ENCODE measurements at places on chromosomes 7 and 10. TPM values are rescaled to one million over a fixed set of nuclear protein-coding genes. Genes with fewer than 3 reads are reported as not detected.
A peak's percentile ranks its signal among the peaks of the same experiment; 100 is the strongest.

DNA sequence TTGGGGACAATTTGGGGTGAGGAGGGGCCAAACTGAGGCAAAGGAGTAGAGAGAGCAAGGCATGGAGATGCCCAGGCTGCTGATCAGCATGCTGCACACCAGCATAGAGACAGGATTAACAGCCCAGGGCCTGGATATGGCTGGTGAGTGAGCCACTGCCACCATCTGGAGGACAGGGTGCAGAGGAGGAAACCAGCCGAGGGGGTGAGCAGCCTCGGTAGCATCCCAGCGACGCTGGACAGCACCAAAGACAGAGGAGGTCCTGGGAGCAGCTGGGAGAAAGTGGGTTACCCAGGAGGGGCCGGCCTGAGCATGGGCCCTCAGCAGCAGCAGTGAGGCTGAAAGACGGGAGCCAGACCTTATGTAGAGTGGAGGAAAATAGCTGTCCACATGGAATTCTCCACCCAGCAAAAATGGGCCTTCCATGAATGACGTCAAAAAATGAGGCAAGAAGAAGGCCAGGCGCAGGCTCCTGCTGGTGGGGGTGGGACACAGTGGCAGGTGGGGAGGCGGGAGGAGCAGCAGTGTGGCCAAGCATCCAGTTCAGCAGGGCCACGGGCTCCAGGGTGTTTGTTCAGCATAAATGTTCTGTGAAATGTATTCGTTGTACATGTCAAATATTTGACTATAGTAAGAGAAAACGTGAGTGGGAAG is 16.7 kb downstream of the RET start:
- no peak for DNase-seq
- H3K27ac ChIP-seq: no peak overlapping the region
- H3K36me3 ChIP-seq: no peaks in the 10 kb centered on the region
- H3K4me3 ChIP-seq: no peak overlapping the region

- no peak for DNase-seq
- no peaks in the 10 kb centered on the region for H3K36me3 ChIP-seq
- H3K4me3 ChIP-seq: no peak overlapping the region
Measured at GRCh38 chr10:19688344-19688743, 127.9 kb upstream of the PLXDC2 start.

DNA sequence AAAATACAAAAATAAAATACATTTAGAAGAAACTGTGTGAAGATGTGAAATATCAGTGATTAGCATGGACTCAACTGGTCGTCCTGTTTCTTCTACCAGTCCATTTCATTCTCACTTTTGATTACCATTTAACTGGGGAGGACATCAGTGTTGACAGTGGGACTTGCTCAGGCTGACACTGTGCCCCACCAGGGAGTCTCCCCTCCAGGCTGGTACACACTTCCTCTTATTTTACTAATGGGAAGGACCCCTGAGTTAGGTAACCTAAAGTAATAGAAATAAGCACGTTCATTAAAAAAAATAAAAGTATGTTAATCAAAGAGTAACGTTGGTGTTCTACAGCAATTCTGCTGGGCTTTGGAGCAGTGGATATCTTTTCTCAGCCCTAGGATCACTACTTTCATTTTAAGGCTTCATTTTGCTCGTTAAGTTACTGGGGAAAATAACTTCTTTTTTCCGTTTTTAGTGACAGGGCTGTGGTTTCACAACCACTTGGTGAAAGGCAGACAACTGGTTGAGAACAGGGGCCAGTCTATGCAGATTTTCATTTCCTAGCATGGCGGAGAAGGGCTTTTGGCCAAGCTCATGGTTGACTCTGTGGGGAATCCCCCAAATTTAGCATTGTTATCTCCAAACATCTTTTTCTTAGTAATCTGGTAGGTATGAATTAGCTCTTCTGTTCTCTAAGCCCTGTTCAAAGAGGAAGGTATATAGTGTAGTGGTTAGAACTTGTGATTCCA is 2.1 kb downstream of the SNX10 start:
- peak overlapping the region; percentile 52 for H3K4me3 ChIP-seq
- H3K27ac ChIP-seq: peak overlapping the region; percentile 29
- no peaks in the 10 kb centered on the region for H3K27me3 ChIP-seq
- peak; percentile 79 for DNase-seq

DNA sequence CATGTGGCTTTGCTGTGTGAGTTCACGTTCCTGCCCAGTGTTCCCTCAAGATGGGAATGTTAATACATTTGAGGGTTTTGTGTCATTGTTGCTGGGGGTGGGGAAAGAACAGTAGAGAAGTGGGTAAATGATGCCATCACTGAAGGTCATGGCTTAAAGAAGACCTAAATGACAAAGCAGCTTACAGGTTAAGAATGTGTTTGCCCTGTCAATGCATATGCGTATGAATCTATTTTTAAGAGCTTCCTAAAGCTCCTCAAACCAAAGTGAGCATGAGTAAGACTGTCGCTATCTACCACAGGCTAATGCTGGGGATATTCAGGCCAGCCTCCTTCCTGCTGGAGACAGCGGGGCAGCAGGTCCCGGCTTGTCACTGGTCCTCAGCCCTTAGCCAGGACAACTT is 162.9 kb downstream of the CREB5 start:
- no peak overlapping the region for H3K4me3 ChIP-seq
- no peak overlapping the region for H3K27ac ChIP-seq
- H3K36me3 ChIP-seq: no peaks in the 10 kb centered on the region

- DNase-seq: no peak
- no peak overlapping the region for H3K4me3 ChIP-seq
- no peak overlapping the region for H3K27ac ChIP-seq
- H3K4me1 ChIP-seq: no peaks in the 10 kb centered on the region
Measured at GRCh38 chr10:15588151-15588550, 131.6 kb downstream of the ITGA8 start.

PNLIPRP2 gene
- not detected for total RNA-seq

DNA sequence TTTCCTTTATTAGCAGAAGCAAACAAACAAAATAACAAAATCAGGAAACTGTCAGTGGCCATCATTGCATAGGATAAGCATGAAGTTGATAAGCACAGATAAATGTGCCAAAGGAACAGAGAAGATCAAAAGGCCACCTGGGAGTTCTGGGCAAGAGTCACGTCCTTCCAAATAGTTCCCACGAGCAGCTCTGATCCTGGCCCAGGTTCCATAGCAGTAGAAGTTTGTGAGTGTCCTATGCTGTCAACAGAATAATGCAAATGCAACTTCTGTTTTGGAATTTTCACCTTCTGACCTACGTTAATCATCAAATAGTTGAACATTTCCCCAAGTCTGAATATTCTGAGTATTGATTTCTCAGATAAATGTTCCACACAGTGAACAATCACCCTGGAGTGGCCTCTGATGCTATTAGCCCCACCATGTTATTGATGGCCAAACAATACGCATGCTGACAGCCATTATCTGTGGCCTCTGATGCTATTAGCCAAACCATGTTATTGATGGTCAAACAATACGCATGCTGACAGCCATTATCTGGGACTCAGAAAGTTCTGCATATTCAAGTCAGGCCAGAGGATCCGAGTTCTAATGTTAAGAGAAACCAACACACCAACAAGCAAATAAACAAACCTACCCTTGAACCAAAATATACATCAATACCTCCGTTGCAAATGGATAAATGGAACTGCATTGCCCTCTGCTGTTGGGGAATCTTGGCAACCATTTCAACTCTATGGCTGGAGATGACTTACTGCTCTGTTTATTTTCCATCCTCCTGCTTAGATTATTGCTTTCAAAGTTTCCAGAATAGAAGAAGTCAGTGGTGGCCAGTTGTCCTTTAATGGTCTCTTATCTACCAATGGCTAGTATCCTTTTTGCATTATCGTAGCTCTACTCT is 63.3 kb downstream of the MRC1 start:
- no peaks in the 10 kb centered on the region for H3K27me3 ChIP-seq
- no peak overlapping the region for H3K4me3 ChIP-seq
- DNase-seq: no peak
- no peaks in the 10 kb centered on the region for H3K4me1 ChIP-seq
- H3K27ac ChIP-seq: no peak overlapping the region

DNA sequence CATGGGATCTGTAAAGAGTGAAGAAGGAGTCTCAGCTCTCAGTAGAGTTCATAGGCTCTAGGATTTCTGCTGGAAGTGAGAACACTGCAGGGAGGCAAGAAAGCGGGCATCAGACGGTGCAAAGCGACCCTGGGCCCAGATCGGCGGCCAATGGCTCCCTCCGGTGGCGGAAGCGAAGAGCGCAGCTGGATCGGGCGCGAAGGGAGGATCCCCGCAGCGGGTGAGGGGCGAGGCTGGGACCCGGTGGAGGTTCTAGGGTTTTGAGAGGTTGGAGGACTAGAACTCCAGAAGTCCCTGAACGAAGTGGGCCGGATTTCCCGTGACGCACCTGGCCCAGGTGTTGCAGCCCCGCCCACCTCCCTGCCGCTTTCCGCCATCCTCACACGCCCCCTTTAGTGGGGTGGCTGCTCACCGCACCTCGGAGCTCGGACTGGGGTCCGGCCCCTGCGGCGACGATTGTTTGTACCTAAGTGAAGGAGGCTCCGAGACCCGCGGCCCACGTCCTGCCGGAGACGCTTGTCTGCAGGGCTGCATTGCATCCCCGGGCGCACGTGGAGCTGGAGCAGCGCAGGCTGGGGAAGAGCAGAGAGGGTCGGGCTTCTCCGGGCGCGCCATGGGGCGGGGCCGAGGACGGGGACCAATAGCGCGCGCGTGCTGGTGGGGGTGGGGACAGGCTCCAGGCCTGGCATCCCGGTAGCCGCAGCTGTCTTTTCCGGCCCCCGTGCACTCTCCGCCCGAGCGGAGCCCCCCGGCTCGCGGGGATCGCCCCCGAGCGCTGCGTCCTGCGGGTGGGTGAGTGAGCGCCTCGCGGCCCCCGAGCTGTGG is at the start of gene SLC12A9:
SLC12A9 (plus strand) TSS at position 666 of the 825 bp plus-strand sequence. CDS start 1,485 bp downstream, outside the sequence.
- peak within 1 kb of the TSS; percentile 64 for H3K27ac ChIP-seq
- DNase-seq: peak; percentile 81
- peaks cover 17% of the 10 kb centered on the region for H3K4me1 ChIP-seq
- no peaks in the 10 kb centered on the region for H3K36me3 ChIP-seq
- H3K27me3 ChIP-seq: no peaks in the 10 kb centered on the region

NSUN6 gene
- 14.1 TPM for total RNA-seq

GRCh38 chr7:139687211-139687954 is 90.4 kb downstream of the HIPK2 start:
- no peaks in the 10 kb centered on the region for H3K36me3 ChIP-seq
- no peak overlapping the region for H3K4me3 ChIP-seq
- no peaks in the 10 kb centered on the region for H3K27me3 ChIP-seq
- no peak overlapping the region for H3K27ac ChIP-seq
- peaks cover 12% of the 10 kb centered on the region for H3K4me1 ChIP-seq

- H3K27me3 ChIP-seq: no peaks in the 10 kb centered on the region
- no peaks in the 10 kb centered on the region for H3K36me3 ChIP-seq
- H3K27ac ChIP-seq: no peak overlapping the region
- DNase-seq: no peak
- no peaks in the 10 kb centered on the region for H3K4me1 ChIP-seq
- no peak overlapping the region for H3K4me3 ChIP-seq
Measured at GRCh38 chr10:62842983-62843382, 26.8 kb upstream of the EGR2 start.

- H3K36me3 ChIP-seq: no peaks in the 10 kb centered on the region
- H3K27me3 ChIP-seq: no peaks in the 10 kb centered on the region
- peak overlapping the region; percentile 29 for H3K4me3 ChIP-seq
- no peak overlapping the region for H3K27ac ChIP-seq
Measured at GRCh38 chr10:63388421-63389031, 77.3 kb downstream of the JMJD1C start.

DNA sequence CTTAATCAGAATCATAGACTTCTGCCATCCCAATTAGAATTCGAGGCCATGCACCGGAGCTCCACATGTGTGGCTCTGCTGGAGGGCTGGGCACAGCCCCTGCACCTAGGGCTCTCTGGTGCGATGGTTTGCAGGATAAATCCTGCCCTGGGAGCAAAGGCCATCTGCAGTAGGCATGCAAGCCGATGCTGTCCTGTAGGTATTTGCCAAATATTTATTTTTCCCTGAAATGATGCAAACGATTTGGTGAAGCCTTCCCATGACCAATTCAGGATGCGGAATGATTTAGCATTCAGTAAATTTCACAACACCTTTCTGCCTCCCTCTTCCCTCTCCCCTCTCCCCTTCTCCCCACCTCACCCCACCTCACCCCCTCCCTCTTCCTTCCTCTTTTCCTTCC is 170.6 kb downstream of the EBF3 start:
- H3K27ac ChIP-seq: no peak overlapping the region
- no peak overlapping the region for H3K4me3 ChIP-seq
- no peak for DNase-seq
- no peaks in the 10 kb centered on the region for H3K4me1 ChIP-seq
- H3K27me3 ChIP-seq: no peaks in the 10 kb centered on the region
- H3K36me3 ChIP-seq: no peaks in the 10 kb centered on the region

GRCh38 chr7:134890246-134891240 is 95.8 kb upstream of the AGBL3 start:
- H3K27me3 ChIP-seq: peaks cover 4% of the 10 kb centered on the region
- no peak overlapping the region for H3K27ac ChIP-seq
- peaks cover 16% of the 10 kb centered on the region for H3K4me1 ChIP-seq
- no peak for DNase-seq

OR2A12 gene
- not detected for total RNA-seq

DNA sequence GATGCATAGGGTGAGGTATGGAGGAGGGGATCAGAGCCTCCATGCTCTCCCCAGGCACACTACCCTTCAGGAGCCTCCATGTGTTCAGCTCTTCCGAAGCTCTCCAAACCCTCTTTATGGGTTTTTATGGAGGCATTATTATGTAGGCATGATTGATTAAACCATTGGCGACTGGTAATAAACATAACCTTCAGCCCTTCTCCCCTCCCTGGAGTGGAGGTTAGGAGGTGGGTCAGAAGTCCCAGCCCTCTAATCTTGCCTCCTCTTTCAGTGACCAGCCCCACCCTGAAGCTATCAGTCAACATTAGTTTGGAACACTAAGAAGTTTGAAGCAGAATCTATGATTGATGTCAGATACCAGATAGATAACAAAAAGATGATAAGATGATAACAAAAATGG is 23.3 kb downstream of the CAPZA2 start:
- H3K27ac ChIP-seq: no peak overlapping the region
- no peaks in the 10 kb centered on the region for H3K36me3 ChIP-seq
- DNase-seq: no peak
- peaks cover 14% of the 10 kb centered on the region for H3K4me1 ChIP-seq
- no peaks in the 10 kb centered on the region for H3K27me3 ChIP-seq
- H3K4me3 ChIP-seq: no peak overlapping the region

DNA sequence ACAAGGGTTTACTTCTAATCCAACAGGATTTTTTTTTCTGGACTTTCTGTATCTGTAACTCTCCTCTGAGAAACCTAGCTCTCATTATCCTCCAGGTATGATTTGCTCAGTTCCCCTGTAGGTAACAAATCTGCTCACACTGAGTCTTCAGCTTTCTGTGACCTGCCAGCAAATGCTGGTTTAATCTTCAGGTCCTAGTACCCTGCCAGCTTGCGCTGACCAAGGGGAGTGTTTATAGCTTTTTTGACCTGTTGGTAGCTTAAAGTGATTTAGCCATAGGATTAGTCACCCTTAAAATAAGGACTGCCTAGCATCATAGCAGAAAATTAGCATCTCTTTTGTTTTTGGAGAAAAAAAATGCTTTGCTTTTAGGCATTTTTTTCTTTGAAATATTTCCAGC is 22.4 kb downstream of the SND1 start:
- H3K27ac ChIP-seq: no peak overlapping the region
- H3K4me1 ChIP-seq: no peaks in the 10 kb centered on the region
- no peak overlapping the region for H3K4me3 ChIP-seq
- DNase-seq: no peak
